Substantia nigra (tissue), 51 donors: ENCODE measurements at places on chromosomes 5 and 9.

- no peak for DNase-seq
Observed at GRCh38 chr5:8383616-8384015, 514.7 kb downstream of the MTRR start.

DNA sequence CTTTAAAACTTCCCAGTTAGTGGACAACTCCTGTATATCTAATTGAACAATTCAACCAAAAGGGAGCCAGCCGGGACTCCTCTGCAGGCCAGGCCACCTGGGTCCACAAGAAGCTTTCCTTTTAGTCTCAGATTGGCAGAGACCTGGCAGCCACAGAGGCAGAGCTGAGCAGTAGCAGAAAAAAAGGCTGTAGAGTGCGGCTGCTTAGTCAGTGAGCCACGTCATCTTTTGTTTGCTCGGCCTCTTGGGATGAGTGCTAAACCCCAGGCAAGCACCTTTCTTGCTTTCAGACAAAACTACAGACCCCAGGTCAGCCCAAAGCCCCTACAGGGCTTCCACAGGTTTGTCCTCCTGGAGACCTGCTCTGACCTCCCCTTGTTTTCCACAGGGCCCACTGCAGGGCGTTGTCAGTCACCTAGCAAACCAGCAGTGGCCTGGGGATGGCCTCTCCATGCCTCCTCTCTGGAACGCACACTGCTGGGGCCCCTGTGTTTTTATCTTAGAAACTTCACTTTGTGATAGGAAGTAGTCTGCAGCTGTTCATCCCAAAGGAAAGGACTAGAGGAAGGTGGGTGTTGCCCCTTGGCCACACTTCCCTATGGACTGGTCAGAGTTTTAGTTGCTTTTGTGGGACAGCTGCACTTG, 49.9 kb downstream of the SHB start:
- peak; percentile 77 for DNase-seq

DNA sequence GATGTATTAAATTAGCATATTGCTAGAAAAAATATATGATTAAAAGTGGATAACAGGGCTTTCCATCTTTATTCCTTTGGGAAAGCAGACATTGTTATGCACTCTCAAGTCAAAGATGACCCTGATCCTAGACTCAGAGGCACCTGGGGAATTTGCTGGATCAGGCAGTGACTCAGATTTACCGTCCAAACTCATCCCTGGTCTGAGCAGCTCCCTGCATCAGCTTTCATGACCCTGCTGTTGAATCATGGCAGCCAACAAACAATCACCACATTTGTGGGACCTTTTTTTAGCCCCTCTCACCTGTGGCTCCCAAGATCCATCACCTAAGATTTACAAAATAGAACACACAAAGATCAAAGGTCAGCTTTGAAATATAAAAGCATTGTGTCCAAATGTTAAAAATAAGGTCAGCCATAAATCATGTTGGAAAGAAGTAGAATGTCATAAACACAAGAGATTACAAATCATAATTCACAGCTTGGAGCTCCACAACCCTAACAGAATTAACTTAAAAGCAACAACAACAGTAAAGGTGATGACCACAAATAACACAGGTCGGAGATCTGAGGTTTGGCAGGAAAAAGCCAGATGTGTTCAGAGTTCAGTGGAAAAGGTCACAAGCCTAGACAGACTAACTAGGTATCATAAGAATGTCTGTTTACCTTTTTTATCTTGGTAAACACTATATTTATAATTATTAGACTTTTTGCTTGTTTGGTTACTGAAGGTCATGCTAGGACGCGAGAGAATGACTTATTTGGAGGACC, 55.5 kb downstream of the ZFAND5 start:
- no peak for DNase-seq

DNA sequence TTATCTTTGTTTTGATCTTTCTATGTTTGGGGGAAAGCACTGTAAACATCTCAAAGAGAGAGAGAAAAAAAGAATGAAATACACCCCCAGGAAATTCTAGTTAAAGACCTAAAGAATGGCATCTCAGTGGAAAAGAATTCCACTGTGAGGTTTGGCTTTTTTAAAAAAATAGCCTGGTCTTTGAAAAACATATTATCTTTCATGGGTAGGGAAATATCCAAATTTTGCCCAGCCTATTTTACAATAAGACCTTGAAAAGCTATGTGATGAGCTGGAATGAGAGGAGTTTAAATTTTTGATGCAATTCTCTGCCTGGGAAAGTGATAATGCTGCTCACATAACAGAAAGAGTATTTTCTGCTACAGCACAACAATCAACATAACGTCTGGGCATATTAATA, 348.1 kb upstream of the WWC1 start:
- DNase-seq = no peak

DNA sequence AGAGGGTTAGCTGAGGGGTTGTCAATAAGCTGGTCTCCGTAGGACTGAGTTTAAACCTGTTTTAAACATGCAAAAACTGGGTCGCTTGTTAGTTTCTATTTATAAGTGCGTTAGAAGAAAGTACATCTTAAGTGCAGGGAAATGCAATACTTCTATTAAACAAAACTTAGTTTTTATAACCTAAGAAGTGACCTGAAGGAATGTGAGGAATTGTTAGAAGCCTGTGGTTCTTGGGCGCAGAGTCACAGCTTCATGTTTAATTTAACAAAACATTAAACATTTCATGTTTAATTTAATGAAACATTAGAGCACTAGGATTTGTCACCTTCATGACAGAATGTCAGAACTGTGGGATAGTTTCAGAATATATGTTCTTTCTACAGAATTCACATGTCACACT, 469.2 kb upstream of the WWC1 start:
- no peak for DNase-seq

- no peak for DNase-seq
Observed at GRCh38 chr5:13939638-13940037, 4.8 kb downstream of the DNAH5 start.
